ENCODE measurements at places on chromosomes 5 and 9. TPM values are rescaled to one million over a fixed set of nuclear protein-coding genes. Genes with fewer than 3 reads are reported as not detected.

DNA sequence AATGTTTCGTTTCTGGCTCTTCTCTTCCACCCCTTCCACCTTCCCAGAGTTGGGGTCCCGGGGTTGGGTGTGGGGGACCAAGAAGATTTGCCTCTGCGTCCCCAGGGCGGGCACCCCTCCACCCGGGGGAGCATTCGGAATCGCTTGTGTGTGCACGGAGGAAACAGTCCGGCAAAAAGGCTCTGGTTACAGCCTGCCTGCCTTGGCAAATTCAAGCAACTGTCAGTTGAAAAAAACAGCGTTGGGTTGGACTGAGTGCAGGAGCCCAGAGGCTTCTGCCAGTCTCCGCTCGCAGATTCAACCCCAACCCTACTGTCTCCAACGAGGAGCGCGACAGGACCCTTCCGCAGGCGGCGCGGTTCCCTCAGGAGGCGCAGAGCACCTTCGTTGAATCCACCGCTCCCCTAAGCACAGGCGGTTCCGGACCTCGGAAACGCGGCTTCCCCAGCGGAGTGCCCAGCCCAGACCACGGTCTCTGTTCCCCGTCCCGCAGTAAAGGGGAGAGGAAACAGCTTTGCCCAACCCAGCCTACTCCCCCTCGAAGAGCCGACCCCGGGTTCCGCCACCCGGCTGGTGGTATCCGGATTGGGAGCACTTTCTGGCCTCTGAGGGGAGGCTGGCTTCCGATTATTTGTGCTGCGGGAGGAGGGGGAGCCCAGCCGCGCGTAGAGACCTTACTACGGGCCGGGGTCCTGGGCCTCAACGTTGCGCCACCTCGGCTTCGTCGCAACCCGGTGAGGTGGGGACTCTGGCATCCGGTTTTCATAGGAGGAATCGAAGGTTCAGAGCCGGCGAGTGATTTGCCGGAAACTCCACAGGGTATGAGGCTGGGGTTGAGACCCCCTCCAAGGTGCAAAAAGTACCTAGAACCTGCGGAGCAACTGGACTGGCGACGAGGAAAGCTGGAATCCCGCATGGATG, 9.6 kb downstream of the LHX6 start:
- H3K27ac ChIP-seq, result no peak overlapping the region
- peaks cover 12% of the 10 kb centered on the region for H3K27me3 ChIP-seq
- no peak for DNase-seq

DNA sequence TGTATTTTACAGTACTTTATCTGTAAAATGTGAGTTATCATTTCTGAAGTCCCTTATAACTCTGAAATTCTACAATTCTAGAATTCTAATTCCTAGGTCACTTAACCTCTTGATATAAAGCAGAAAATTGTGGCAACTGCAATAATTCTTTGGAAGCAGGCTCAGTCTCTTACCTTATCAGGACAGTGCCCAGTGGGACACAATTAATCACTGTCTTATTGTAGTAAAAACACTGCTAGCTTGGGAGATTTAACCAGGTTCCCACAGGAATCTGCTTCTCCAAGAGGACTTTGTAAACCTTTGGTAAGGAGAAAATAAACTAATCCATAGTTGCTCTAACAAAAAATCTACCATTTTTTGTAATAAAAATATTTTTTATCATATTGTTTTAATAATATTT, 18.3 kb upstream of the SPATA9 start:
- H3K27ac ChIP-seq, result no peak overlapping the region
- H3K36me3 ChIP-seq, result no peaks in the 10 kb centered on the region
- H3K4me1 ChIP-seq, result no peaks in the 10 kb centered on the region
- no peak overlapping the region for H3K4me3 ChIP-seq
- DNase-seq, result no peak

DNA sequence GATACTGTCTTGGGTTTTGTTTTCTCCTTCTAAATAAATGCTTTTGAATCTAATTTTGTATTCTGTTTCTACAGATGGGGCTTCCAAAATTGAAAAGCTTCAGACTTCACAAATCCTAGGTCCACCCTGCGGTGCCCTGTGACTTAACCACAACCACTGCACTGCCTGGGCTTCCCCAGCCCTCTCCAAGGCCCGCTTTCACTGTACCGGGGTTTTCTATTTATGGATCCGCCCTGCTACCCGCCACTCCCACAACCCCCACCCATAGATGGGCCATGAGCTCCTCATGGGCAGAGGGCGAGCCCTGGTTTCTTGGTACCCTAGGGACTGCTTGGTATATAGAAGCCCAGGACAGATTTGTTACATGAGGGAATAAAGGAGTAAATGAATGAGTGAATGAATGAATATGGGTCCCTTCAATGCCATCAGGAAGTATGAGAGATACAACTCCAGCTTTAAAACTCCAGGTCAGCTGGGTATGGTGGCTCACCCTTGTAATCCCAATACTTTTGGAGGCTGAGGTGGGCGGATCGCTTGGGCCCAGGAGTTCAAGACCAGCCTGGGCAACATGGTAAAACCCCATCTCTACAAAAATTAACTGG, 39.8 kb upstream of the NEK6 start:
- H3K4me3 ChIP-seq, result no peak overlapping the region
- DNase-seq, result peak; percentile 55
- H3K4me1 ChIP-seq, result peaks cover 17% of the 10 kb centered on the region
- H3K27me3 ChIP-seq, result no peaks in the 10 kb centered on the region
- no peaks in the 10 kb centered on the region for H3K36me3 ChIP-seq

DNA sequence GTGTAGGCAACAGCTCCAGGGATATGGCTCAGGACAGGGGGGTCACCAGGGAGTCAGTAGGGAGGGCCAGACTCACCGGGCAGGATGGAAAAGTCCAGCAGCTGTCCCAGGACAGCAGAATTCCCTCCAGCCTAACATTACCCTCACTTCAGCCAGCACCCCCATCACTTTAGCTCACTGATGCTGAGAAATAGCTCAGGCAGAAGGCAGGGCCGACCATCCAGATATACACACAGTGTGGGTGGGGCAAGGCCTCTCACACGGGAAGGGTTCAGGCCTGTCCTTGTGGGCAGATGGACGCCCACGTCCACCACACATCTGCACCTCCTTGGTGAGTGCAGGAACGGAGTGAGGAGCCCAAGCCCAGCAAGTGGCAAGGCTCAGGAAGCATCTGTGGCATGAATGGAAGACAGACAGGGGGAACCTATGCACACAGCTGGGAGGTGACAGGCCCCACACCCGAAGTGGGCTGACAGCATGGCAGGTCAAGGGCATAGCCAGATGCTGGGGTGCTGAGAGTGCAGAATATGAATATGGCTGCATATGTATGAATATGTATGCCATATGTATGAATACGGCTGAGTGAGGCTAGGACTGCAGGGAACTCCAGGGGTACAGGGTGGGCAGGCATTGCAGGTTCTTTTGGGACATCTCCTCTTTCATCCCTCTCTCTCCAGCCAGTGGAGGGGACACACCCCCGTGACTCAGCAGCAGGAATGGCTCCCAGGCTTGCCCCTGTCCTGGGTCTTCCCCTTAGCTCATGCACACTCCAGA, 17.0 kb downstream of the BICD2 start:
- no peak overlapping the region for H3K4me3 ChIP-seq
- peaks cover 71% of the 10 kb centered on the region for H3K4me1 ChIP-seq
- peak overlapping the region; percentile 39 for H3K27ac ChIP-seq
- no peaks in the 10 kb centered on the region for H3K36me3 ChIP-seq
- no peaks in the 10 kb centered on the region for H3K27me3 ChIP-seq

- H3K36me3 ChIP-seq, result no peaks in the 10 kb centered on the region
- no peaks in the 10 kb centered on the region for H3K4me1 ChIP-seq
- no peaks in the 10 kb centered on the region for H3K27me3 ChIP-seq
- no peak overlapping the region for H3K4me3 ChIP-seq
These were observed 396.2 kb downstream of the KCTD16 start for GRCh38 chr5:144566747-144567420.

- H3K4me3 ChIP-seq, result no peak overlapping the region
- H3K27ac ChIP-seq, result no peak overlapping the region
- H3K4me1 ChIP-seq, result no peaks in the 10 kb centered on the region
- H3K27me3 ChIP-seq, result no peaks in the 10 kb centered on the region
- DNase-seq, result no peak
These were observed 680 bp downstream of the GLRA1 start for GRCh38 chr5:151923866-151924476.

- H3K4me3 ChIP-seq, result no peak overlapping the region
- no peak for DNase-seq
- H3K4me1 ChIP-seq, result peaks cover 5% of the 10 kb centered on the region
- H3K36me3 ChIP-seq, result no peaks in the 10 kb centered on the region
These were observed 19.6 kb upstream of the FLT4 start for GRCh38 chr5:180668835-180669596.

Gene HTR4
- 2.9 TPM for total RNA-seq
